DMS79 (cell line): ENCODE measurements at places on chromosomes 11 and 22.

- DNase-seq = no peak
Observed at GRCh38 chr11:30342736-30343166, 19.8 kb downstream of the ARL14EP start.

DNA sequence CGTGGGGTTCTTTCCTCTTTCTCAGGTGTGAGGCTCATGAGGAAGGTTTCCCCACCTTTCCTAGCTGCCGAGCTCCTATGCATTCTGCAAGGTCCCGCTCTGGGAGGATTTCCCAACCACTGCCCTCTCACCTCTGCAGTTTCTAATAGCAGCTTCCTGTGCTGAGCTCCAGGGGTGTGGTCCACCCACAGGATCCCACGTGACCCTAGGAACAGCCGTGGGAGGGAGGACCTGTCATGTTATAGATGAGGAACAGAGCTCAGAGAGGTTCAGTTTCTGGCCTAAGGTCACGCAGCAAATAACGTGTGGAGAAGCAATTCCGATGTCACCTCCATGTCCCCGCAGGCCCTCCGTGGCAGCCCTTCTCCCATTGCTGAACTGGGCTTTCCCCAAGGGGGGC, 38.5 kb downstream of the FLRT1 start:
- no peak for DNase-seq

DNA sequence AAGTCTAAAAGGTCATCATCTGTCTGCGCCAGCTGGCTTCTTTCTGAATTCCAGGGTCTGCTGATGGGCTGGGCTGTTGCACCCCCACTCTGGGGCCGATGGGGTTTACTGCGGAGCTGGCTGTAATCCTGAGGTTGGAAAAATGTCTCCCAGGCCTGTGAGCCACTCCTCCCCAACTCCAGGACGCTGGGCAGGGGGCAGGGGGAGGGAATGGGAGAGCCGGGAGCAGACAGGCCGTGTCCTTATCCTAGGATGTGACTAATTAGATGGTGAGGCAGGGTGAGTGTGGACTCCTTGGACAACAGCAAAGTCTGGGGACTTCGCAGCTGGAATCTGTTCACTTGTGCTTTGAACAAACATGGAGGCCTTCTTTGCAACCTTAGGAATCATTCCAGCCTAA, 48.7 kb downstream of the LRRC32 start:
- no peak for DNase-seq

DNA sequence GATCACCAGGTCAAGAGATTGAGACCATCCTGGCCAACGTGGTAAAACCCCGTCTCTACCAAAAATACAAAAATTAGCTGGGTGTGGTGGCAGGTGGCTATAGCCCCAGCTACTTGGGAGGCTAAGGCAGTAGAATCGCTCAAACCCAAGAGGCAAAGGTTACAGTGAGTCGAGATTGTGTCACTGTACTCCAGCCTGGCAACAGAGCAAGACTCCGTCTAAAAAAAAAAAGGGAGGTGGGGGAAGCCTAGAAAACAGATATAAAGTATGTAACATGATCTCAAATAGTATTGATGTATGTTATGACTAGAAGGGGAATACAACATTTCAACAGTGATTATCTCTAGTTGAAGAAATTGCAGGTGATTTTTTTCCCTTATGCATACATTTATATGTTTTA, 61.4 kb downstream of the SLC1A2 start:
- no peak for DNase-seq

DNA sequence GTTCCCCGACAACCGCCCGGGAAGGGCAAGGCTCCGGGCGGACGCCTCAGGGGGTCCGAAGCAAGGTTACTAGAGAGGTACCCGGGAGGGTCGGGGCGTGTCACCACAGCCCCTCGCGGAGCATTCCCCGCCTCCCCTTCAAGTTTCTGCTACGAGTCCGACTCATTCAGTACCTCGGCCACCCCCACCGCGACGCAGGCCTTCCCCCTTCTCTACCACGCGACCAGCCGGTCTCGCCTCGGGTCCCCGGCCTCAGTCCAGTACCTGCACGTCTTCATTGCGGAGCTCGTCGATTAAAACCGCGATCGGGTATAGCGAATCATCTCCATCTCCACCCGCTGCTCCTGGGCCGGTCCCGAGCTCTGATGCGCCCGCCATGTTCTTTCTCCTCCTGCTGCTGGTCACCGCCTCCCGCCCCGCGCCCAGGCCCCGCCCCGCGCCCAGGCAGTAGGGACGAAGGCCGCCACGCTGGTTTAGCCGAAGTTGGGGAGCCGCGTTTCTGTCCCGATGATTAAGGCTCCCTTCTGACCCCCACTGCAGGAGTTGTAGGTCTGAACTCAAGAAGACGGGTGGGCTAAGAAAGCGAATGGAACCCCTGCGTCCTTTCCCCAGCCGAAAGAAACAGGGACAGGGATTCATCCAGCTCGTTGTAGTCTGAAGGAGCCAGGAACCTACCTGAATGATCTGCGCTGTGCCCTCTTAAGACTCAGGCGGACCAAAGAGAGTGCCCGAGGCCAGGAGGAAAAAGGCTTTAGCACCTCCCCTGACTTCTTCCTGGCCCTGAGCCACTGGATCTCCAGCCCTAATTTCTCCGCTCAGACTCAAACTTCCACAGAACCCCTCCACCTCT, at the start of gene PPP2R1B:
PPP2R1B (minus strand) TSS at position 406 of the 850 bp plus-strand sequence; CDS start at position 378, 28 bp downstream.
- peak; percentile 79 for DNase-seq

- DNase-seq = peak; percentile 24
Observed at GRCh38 chr11:78564490-78565467, 9.9 kb downstream of the NARS2 start.

- no peak for DNase-seq
Observed at GRCh38 chr11:44453871-44454270, 111.6 kb upstream of the CD82 start.

- DNase-seq = no peak
Observed at GRCh38 chr11:113956986-113957385, 17.9 kb upstream of the HTR3A start.

GRCh38 chr22:19398206-19398605, 33.3 kb downstream of the HIRA start:
- no peak for DNase-seq

GRCh38 chr11:120030411-120030810, 107.5 kb downstream of the TRIM29 start:
- DNase-seq = no peak

DNA sequence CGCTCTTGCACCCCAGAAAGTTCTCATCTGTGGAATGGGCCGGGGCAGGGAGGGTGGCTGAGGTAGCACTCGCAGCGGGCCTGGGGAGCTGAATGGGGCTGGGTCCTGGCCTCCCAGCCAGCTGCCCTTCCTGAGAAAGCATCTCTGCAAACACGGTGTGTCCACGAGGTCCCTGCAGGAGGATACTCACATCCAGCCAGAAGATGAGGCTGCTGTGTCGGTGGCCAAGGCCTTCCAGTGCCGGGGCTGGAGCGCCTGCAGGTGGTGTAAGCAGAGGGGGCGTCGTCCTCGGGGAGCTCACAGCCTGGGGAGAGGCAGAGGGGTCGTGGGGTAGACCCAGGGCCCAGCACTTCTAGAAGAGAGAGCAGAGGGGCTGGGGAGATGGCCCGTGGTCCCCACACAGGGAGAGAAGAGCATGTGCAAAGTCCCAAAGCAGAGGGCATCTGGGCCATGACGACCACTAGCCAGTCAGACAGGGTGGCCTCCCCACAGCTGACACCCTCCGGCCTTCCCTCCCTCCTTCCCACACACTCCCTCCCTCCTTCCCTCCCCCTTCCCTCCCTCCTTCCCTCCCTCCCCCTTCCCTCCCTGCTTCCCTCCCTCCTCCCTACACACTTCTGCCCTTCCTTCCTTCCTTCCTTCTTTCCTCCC, 97.9 kb downstream of the WNT7B start:
- DNase-seq = no peak

- DNase-seq = peak; percentile 3
Observed at GRCh38 chr11:60946601-60947264, 5.2 kb downstream of the SLC15A3 start.

DNA sequence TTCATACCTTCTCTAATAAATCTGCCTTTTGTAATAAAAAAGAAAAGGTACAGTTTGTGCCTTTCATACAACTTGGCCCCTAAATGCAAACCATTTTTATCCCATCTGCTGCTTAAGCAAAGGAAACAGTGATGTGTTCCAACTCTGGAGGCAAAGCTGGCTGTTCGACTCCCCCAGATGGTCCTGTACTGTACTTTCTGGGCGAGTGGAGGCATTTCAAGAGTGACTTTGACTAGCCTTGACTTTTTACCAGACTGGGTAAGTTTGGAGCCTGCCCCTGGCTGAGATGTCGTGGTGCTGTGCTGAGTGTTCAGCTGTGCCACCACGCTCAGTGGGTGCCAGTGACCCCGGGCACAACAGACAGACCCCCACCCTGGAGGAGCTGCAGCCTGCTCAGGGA, 10.2 kb downstream of the MICALL1 start:
- no peak for DNase-seq

DNA sequence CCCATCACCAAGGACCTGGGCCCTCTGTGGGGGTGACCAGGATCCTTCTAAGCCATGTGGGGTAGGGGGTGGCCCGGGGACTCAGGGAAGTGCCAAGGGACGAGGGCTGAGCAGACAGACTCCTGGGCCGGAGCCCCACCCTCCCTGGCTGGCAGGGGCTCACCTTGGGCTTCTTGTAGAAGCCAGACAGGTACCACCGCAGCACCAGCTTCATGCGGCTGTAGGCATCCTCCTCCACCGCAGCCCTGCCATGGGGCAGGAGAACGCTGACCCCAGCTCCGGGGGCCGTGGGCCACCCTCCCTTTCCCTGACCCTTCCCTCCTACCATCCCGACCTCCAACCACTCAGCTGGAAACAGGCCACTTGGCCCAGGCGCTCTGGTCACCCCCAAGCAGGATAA, 45.9 kb upstream of the CARS1 start:
- no peak for DNase-seq

DNA sequence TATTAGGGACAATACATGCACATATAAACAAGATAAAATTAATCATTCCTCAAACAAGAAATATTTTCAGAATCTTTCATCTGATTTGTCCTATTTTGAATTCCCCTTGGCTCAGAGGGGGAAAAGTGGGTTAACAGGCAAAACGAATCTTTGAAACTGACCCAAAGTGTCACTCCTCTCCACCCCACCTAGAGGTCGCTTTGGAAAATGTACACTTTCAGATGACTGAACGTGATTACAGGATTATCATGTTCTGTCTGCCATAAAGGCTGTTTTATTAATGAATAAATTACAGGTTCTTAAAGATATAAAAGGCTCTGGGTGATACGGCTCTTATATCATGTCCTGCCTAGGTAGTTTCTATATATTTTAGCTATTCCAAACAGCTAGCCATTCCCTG, 1735.0 kb downstream of the LRRC4C start:
- no peak for DNase-seq

- peak; percentile 32 for DNase-seq
Observed at GRCh38 chr11:45110562-45110961, 35.9 kb upstream of the PRDM11 start.

DNA sequence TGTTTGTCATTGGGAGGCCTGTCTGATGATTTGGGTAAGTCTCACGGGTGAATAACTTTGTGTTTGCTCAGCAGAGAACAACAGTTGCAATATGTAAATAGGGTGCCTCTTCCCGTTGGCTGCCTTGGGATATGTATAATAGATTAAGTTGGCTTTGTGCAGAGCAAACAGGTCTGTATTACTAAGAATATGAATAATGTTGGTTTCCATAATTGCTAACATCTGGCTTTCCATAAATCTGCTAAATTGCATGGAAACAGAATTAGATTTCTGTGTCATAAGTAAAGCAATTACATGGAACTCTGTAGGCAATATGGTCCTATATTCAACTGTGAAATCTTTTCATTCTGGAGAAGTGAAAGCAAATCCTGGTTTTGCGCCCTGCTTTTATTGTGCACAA, 636.0 kb upstream of the ANO5 start:
- no peak for DNase-seq

DNA sequence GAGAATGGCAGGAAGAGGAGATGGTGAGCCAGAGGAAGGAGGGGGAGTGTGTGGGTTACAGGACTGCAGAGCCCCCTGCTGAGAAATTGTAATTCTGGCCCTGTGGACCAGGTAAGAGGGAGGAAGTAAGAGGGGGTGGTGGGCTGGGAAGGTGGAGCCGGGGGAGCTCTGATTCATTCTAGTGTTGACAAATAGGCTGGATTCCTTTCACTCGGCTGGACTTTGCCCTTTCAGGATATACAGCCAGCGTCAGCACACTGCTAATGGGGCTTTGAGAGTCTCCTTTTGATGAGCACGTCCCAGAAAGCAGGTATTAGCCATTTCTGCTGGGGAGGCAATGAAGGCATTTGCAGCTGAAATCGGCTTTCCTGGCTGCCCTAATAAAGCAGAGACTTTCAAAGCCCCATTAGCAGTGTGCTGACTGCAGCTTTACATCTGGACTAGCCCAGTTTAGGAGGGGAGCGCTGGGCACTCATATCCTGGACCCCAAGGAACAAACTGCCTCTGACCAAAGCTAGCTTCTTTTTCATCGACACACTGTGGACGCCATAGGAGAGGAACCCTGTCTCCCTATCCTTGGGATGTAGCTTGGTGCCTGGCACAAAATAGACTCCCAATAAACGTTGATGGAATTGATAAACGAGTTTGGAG, 44.8 kb upstream of the CADM1 start:
- no peak for DNase-seq

DNA sequence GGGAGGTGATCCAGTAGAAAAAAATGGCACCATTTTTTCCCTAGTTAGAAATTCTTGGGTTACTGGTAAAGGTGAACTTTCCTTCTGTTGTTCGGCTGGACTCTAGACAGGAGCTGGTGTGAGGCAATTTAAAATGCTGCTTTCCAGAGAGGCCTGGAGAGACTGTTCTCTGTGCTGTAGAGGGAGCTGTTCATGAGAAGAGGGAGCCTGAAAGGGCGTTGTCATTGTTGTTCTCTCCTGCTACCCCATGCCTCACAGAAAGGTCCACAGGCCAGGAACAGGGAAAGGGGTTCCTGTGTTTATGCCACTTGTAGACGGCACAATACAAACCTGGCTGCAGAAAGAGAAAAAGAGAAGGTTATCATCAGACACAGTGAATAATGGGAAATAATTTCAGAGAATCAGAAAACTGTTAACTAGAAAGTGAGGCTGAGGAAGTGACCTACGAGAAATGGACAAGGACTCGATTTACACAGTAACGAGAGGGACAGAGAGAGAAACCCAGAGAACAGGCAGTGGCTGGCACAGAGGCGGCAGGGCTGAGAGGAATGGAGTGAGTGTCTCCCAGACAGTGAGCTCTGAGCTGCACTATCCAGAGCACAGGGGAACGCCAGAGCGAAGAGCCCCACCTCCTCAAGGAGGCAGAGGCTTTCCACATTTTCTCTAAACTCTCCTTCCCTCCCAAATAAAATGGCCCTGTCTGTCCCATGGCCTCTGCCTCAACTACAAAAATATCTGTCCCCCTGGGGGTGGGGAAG, 109.2 kb downstream of the RRM1 start:
- DNase-seq = no peak
